ENCODE measurements at places on chromosomes 11 and 22.

GRCh38 chr22:29061773-29062172, at the start of gene C22orf31:
Gene C22orf31, minus strand, starts transcription at chr22:29061831. Its CDS starts 39 bp downstream, at chr22:29061792.
- no peak for DNase-seq

GRCh38 chr22:39652990-39653786, 82.6 kb downstream of the CACNA1I start:
- no peak for DNase-seq

DNA sequence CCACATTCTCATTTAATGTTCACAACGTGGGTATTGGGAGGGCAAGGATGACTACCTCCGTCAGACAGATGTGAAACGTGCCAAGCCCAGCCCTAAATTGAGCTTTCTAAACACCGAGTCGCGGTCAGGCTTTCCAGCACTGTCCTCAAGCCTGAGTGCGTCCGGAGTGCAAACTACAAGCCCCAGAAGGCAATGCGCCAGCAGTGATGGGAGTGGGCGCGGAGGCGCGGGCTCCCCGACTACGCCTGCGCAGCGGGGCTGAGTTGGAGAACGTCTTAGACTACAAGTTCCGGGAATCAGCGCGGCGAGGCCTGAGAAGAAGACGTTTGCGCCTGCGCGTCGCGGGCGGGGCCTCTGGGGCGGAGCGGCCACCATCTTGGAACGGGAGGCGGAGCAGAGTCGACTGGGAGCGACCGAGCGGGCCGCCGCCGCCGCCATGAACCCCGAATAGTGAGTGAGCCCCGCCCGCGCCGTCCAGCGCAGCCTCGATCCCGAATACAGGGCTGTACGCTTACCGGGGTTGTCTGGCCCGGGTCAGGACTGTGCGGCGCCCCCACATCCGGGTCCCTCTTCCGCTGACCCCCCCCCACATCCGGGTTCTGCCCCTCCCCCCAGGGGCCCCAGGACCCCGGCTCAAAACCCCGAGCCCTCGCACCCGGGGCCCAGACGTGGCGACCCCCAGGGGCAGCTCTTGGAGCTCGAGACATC, at the start of gene RAB1B:
Gene RAB1B, plus strand, starts transcription at position 396 of the 708 bp plus-strand sequence. Its CDS starts 41 bp downstream, at position 437.
- peak; percentile 99 for DNase-seq

- no peak for DNase-seq
These were observed 341.6 kb downstream of the CTTN start for GRCh38 chr11:70739811-70740487.

DNA sequence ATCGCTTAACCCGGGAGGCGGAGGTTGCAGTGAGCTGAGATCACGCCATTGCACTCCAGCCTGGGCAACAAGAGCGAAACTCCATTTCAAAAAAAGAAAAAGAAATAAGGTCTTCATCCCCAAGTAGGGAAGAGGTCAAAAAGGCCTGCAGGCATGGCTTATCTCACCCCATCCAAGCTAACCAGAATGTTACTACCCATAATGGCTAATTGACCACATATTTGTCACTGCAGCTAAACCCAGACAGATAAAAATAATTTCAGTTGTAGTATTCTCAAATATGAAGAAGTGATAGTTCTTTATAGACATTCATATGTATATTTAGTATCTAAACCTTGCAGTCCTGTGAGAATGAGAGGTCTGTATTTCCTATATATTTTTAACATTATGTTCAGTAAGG, 17.8 kb downstream of the PIWIL4 start:
- no peak for DNase-seq

DNA sequence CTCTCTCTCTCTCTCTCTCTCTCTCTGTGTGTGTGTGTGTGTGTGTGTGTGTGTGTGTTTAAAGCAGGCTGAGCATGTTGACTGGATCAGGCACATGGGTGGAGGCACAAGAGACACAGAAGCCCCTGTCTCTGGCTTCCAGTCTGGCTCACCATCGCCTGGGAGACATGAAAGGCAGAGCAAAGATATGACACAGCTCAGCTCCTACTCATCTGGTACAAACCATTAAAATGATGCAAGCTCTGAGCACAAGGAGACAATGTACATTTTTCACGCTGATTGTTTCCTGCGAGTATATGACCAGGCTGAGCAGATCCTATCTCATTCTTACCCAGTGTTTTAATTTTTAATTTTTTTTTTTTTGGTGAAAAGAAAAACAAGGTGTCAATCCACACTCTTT, 9.5 kb downstream of the SLC6A5 start:
- DNase-seq: no peak

DNA sequence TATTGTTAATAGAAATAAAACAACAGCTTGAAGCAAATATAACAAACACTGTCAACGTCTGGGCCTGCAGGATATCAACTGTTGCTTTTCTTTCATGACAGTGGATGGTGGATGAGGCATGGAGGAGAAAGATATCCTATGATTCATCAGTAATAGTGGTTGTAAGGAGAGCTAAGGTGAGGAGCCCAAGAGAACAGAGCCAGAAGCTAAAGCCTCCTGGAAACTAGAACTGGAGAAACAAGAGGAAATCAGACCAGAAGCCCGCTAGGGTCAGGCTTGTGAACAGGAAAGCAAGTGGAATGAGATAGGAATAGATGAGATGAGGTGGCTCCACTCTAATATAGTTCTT, 37.7 kb upstream of the MMP12 start:
- peak; percentile 22 for DNase-seq

GRCh38 chr11:108620958-108621772, 27.6 kb upstream of the EXPH5 start:
- peak; percentile 33 for DNase-seq

DNA sequence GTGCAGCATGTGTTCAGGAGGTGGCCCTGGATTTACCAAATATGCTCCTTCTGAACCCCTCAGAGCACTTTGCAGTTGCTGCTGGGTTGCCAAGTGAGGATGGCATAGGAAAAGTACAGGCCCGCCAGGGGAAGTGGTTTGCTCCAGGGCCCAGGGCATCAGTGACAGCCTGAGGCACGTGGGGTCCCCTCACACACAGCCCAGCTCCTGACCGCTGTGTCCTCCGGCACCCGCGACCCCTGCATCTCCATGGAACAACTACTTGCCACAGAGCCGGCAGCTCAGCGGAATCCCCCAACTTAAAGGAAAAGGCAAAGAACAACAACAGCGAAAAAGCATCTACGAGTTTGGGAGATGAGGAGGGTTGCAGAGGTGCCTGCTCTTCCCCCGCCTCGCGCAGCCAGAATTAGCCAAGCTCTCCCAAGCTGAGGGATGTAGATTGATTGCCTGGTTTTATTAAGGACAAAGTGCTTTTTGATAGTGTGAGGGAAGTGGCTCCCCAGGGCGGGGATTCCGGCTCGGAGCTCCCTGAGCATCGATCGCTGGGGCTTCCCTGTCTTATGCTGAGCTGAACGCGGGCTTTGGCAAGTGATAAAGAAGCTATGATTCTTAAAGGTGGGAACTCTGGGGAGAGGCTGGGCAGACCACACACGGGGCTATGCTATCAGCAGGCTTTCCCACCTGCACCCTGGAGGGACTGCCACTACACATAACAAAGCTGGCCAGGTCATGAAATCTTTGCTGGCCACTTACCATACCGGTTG, 174.5 kb downstream of the CEP164 start:
- DNase-seq: no peak

DNA sequence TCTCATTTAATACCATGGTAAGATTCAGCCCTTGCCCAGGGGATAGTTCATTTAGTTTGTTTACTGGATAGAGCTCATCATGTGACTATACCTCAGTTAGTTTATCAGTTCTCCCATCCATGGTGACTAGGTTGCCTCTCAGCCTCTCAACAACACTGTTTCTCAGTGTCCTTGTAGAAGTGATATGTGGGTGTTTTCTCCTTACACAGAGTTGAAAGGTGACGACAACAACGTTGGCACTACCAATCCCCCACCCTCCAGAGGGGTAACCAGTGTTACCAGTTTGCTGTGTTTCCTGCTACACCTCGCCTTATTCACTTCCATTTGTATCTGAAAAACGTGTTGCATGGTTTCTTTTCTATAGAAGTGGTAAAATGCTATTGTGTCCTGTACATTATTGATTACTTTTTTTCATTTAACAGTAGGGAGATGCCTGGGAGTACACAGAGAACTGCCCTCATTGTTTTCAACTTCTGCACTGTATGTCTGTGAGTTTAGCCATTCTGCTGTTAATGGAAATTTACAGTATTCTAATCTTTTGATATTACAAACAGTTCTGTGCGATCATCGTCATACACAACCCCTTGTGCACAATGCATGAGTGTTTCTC, 11.6 kb downstream of the NEAT1 start:
- peak; percentile 30 for DNase-seq

DNA sequence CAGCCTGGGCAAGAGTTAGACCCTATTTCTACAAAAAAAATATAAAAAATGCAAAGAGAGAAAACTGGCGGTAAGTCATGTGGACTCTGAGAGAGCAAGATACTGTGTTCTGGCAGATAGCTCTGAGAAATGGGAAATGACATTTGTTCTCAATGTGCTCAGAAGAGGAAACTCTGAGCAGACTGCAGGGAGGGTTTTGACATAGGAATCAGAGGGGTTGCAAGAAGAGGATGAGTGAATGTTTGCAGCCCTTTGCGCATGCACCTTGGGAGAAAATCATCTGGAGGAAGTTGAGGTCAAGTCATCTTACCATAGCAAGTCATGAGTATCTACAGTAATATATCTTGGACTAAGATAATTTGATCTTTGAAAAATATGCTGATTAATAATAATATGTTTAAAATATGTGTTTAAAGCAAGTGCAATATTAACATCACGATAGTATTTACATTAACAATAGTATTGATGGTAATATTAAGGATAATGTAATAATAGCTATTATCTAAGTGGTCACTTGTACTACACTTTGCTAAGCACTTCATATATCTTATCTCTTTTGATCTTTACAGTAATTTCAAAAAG, 2.6 kb downstream of the ACER3 start:
- no peak for DNase-seq

- peak; percentile 54 for DNase-seq
These were observed 1348.2 kb upstream of the RAG2 start for GRCh38 chr11:37946155-37946766.

GRCh38 chr11:102990145-102990544, 34.6 kb upstream of the MMP13 start:
- no peak for DNase-seq

DNA sequence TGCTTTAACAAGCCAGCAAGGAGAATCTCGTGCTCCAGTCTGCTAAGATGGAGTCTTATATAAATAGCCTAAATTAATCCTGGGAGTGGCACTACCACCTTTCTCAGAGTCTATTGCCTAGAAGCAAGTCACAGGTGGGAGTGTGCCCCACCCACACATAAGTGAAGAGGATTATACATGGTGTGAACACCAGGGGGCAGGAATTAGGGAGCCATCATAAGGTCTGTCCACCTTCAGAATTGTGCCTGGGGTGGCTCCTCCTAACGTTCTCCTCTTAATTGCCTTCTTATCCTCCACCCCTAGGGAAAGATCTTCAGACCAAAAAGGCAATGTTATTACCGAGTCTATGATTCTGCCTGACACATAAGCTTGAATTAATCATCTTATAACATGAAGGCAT, 276.8 kb upstream of the SESN3 start:
- DNase-seq: no peak

GRCh38 chr11:122931510-122931909, 49.0 kb downstream of the JHY start:
- no peak for DNase-seq

DNA sequence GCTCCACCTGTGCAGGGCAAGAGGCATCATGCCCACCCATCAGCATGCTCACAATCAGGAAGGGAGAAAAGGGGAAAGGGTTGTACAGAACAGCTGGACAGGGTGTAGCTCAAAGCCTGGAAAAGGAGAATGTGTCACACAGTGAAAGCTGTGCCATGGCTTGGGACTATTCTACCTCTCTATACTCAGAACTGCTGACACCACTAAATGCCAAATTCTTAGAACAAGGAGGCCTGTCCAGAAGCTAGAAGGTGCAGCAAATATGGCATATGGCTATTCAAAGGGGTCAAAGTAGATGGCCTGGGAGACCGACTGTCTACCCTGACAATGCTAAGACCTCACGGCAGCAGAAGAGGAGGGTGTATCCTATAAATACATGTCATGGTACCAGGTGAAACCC, 12.8 kb downstream of the HPS4 start:
- no peak for DNase-seq

DNA sequence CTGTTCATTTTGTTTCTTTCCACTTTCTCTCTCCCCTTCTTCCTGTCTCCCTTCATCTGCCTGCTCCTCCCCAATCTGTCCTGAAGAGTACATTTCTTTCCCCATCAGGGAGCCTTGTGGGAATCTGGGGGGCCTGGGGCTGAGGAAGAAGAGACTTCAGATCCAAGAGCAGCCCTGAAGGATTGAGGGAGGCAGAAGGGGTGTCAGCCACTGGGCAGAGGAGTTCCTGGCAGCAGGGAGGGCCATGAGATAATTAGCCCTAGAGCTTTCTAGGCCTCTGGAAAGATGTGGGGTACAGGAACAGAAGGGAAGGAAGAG, 24.4 kb upstream of the OAF start:
- no peak for DNase-seq

DNA sequence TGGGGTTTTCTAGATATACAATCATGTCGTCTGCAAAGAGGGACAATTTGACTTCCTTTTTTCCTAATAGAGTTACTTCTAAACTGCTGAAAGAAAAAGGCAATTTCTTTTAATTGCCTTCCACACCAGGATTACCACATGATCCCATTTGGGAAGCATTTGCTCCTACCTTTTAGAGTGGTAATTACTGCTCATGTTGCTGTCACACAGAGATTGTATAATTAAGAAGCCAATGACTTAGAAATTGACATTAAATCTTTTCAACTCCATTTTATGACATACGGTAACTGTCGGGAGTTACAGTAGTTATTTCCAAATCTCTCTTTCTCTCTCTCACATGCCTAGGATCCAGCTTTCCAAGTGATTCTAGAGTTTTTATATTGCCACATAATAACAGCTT, 17.8 kb upstream of the RAG2 start:
- DNase-seq: no peak

DNA sequence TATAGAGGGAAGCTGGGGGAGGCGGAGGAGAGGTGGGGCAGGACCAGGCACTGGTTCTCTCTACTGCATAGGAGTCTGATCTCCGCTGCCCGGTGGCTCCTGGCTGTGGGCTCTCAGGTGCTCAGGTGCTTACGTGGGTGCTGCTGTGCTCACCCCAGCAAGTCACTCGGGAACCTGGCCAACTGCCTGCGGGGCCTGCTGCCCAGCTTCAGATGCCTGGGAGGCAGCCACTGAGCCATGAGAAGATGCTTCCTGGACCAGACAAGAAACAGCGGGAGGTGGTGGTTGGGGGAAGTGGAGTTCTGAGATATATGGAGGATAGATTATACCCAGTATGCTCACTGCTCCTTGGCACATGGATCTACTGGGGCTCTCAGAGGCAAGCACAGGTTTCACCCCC, 1303.4 kb downstream of the TBC1D22A start:
- DNase-seq: peak; percentile 1

GRCh38 chr11:69295995-69296889, 2.3 kb downstream of the MYEOV start:
- DNase-seq: no peak
